ENCODE measurements at places on chromosomes 2 and 18. TPM values are rescaled to one million over a fixed set of nuclear protein-coding genes. Genes with fewer than 3 reads are reported as not detected.
A peak's percentile ranks its signal among the peaks of the same experiment; 100 is the strongest.

DNA sequence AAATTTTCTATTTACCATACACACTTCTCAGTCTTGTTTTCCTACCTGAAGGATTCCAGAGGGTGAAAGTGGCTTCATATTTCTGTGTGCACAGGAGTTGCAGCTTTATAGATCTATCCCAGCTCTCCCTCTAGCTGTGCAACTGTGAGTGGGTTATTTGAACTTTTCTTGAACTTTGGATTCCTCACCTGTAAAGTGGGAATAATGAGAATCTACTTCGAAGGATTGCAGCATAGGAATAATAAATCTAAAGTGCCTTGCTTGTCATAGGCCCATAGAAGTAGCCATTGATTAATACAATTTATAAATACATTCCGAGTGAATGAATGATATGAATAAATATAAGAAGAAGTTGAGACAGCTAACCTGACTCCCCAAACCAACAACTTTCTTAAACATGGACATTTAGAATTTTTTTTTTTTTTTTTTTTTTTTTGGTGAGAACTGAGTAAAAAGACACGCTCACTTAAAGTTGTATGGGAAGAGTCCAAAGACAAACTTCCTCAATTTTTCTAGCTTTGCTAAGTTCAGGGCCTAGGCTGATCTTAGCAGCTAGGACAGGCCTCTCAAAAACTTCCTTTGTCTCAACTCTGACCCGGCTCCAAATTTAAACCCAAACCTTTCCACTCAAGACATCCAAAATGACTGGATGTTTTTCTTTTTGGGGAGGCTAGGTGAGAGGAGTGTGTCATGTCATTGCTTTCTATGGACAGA is 203.3 kb upstream of the FBXO11 start:
- peak; percentile 31 for DNase-seq

GRCh38 chr2:80610108-80610507 is 305.6 kb upstream of the LRRTM1 start:
- no peak for DNase-seq

GRCh38 chr2:179376881-179377280 is 112.2 kb upstream of the SESTD1 start:
- DNase-seq = no peak

DNA sequence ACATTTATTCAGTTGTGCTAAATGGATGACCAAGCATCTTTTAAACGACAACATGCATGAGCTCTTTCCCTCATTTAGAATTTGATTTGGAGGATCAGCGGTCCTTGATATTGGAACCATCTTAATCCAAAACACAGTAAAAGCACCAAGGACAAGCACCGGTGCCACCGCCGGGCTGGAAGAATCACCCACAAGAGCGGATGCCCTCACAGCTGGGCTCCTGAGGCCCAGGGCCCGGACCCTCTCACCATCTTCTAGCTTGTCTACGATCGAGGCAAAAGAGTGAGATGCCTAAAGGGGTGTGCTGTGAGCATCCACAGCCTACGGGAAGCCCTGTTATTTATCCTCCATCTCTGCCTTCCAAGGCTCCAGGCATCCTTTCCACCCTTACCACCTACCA is 129.5 kb downstream of the ZNF516 start:
- DNase-seq = no peak

DNA sequence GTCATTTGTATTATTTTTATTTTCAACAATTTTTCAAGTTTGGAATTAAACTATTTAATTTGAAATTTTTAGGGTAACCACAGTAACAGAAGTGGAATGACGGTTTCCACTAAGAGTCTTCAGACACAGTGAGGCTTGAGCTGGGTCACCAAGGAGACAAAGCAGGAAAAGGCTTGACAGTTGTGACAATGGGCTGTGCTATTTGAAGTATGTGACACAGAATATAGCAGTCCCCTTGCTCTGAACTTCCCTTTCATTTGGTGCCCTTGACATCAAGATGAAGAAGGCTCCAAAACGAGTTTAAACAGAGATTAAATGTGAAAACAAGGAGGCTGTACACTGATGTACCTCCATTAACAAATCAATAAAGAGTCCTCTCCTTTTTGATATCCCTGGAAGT is 265.4 kb upstream of the DLGAP1 start:
- DNase-seq = no peak

EML6 gene
- 15.7 TPM for total RNA-seq

DNA sequence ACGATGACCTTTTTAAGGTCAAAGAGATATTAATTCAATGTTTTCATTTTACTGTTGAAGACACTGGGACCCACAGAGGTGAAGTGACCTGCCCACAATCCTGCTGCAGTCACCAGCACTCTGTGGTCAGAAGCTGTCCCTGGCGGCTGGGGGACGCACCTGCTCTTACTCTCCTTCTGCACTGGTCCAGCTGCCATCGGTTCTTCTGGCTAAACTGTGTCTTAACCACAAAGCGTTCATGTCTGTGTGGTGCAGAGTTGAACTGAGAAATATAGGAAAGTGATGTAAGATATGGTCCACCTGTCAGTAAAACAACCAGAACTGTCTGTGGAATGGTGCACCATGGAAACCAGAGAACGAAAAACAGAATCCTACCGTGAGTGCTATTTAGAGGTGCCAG is 44.9 kb upstream of the SMIM21 start:
- DNase-seq = no peak

EPHA4 gene
- total RNA-seq = 3.3 TPM

PLB1 gene
- 1.3 TPM for total RNA-seq

REG1B gene
- total RNA-seq = not detected

GRCh38 chr2:101500860-101501259 is 25.9 kb upstream of the RFX8 start:
- no peak for DNase-seq

DNA sequence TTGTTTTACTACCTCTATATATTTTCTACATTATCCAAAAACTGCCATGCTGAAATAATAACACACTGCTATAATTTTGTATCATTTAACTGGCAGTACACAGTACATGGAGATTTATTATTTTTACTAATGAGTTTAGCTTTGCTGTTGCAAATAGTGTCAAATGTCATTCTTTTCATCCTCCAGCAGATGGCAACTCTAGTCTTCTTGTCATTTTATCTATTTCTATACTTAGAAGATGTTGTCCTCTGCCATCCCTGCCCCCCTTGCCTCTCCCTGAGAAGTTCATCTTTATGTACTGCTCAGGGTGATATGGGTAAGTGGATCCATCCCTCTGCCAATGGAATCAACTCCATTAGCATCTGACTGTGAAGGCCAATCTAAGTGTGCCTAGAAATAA is 21.7 kb upstream of the LRRTM1 start:
- peak; percentile 8 for DNase-seq

EMILIN1 gene
- 0.69 TPM for total RNA-seq

DNA sequence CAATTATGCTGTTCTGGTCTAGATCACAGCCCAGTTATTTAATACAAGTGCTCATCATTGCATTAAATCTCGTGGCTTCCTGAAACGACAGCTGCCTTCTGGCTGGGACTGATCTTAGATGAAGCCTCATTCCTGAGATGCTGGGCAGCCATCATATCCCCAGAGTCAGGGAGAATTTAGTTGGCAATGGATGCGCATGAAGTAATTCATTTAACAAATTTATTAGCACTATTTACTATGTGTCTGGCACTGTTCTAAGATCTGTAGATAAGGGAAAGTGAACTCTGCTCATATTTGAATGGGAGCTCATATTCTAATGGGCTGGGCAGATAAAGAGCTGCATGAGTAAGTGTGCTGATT is 244.7 kb downstream of the KCNS3 start:
- no peak for DNase-seq

DNA sequence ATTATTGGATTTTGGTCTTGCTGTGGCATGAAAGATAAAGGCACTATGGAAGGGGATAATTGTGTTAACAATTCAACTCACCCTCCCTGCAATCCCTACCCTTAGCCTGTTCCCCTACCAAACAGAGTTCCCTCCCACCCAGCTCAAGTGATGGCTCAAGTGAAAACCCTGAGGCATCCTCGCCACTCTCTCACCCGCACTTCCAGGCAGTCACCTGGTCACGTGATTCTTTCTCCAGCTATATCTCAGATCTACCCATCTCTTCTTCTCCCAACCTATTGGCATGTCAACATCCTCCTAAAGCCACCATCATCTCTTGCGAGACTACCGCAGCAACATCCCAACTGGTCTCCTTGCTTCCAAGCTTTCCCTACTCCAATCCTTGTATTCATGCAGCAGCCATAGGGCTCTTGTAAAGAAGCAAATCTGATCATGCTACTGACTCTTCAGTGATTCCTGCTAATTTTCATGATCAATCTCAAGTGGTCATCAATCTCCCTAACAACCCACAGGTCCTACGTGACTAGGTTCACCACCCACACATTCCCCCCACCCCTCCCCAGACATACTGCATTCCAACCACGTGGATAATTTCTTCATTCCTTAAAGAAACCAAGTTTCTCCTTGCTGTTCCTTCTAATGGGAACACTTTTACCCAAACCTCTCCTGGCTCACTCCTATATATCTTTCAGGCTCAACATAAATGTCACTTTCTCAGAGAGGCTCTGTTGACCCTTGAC is 66.7 kb downstream of the MBD2 start:
- no peak for DNase-seq

COL6A3 gene
- total RNA-seq = 53.4 TPM

RNF138 gene
- total RNA-seq = 4.9 TPM

DNA sequence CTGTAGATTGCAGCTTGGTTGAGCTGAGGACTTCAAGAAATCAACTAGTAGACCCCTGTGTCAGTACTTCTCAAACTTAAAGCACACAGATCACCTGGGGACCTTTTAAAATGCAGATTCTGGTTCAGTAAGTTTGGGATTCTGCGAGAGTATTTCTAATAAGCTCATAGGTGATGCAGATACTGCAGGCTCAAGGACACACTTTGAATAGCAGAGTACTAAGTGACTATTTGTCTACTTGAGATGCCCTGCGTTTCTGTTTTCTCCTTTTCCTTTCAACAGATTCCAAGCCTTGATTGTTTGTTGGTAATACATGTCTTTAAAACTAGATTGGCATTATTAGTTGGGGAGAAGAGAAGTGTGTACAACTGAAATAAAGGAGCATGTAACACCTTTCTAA is 6.7 kb downstream of the MIB1 start:
- DNase-seq = no peak

- DNase-seq = no peak
Measured at GRCh38 chr2:189559579-189560272, 20.9 kb downstream of the SLC40A1 start.

SF3B1 gene
- 125 TPM for total RNA-seq

DNA sequence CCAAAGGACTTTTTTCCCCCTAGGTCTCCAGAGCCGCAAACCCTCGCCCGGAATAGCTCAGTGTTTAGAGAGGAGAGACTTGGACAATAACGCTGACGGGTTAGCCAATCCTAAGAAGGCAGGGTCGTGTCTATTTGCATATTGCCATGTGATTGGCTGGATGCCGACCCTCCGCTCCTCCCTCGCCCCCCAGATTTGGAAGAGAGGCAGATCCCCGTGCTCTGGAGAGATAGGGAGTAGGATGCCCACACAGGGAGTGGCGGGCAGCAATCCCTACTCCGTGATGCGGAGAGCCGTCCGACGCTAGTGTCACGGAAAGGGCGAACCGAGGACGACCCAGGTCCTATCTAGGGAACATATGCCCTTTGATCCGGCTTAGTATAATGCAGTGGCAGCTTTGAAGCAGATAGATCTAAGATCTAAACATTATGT is 1.4 kb downstream of the WNT6 start:
- no peak for DNase-seq

OTX1 gene
- 2.3 TPM for total RNA-seq

DNA sequence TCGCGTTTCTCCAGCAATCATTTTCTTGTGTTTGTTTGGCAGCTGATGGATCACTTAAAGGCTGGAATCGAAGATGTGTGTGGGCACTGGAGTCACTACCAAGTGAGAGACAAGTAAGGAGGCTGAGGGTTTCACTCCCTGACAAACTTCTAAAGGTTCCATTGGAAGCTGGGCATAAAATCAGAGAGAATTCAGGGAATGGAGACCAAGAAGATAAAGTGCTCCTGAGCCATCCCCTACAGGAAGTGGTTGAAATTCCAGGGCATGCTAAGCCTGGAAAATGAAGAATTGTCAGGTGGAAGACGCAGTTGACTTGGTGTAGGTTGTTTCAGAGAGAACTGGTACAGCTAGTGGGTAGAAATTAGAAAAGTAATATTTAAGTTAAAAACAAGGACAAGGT is 39.1 kb downstream of the SLC9A4 start:
- DNase-seq = no peak

CCDC74A gene
- total RNA-seq = 6.5 TPM

DNA sequence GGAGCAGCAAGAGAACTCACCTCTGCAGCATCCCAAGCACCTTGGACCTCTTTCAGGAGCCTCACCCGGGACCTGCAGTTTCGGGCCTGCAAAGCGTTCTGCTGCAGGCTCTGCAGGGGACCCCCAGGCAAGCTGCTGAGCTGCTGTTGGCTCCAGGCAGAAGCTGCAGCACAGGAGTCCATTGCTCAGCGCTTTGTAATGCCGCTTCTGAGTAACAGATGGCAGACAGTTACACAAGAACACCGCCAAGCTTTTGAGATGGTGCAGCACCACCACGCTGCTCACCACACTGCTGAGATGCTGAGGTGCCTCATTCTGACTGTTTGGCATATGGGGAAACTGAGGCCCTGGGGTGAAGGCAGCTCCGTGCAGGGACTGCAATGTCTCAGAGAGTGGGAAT is 1.9 kb upstream of the GALNT14 start:
- DNase-seq = no peak

DNA sequence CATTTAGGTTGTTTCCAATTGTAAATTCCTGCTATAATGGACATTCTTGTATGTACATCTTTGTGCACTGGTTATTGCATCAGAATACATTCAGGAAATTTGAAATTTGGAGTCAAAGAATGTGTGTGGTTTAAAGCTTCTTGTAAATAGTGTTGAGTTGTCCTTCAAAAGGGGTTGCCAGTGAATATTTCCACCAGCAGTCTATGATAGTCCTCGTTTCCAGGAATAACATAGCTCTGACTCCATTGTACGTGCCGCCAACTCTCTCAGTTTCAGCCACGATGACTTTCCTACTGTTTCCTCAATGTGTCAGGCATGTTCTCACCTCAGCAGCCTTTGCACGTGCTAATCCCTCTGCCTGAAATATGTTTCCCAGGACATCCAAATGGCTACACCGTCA is 10.9 kb upstream of the HS6ST1 start:
- DNase-seq = no peak

- DNase-seq = no peak
Measured at GRCh38 chr2:43139996-43140621, 86.3 kb downstream of the ZFP36L2 start.

DNA sequence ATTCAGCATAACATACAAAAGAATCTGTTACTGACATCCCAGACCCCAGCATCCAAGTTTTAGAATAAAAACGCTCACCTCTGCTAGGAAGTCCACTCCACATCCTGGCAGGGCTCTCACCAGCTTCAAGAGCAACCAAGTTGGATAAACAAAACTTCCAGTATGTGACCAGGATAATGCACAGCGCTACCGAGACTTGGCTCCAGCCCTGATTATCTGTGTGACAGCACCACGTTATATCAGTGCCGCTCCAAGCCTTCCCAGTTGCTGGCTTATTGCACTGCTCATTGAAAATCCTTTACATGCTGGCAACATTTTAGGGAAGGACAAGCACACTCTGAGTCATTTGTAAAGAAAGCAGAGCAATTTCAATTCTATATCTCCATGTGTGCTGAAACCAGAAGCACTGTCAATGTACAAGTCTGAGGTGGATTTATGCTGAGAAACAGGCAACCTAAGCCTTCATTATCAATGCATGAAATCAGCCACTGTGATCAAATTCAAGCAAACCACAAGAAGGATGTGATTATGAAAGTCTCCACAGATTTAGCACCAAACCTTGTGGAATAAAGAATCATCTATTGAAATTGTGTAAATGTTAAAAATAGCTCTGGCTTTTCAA is 115.7 kb downstream of the ZNF385B start:
- DNase-seq = no peak
